Aorta (tissue), 5 donors: ENCODE measurements at places on chromosomes 7 and 10. TPM values are rescaled to one million over a fixed set of nuclear protein-coding genes. Genes with fewer than 3 reads are reported as not detected.

GRCh38 chr7:96097835-96098234 lies 224.1 kb downstream of the SLC25A13 start:
- DNase-seq, result no peak

Gene VSIR
- 91.8 TPM for total RNA-seq

- DNase-seq, result no peak
These were observed 17.5 kb upstream of the TEX36 start for GRCh38 chr10:125700355-125700911.

Gene CCL24
- total RNA-seq, result 2.4 TPM

- DNase-seq, result peak; percentile 94
These were observed 96.4 kb upstream of the ZMIZ1 start for GRCh38 chr10:78972160-78972946.

GRCh38 chr7:87129848-87130247 lies 22.4 kb upstream of the DMTF1 start:
- no peak for DNase-seq

GRCh38 chr10:15990535-15991129 lies 130.3 kb upstream of the MINDY3 start:
- DNase-seq, result no peak
